ENCODE measurements at places on chromosomes 16 and 17.

- DNase-seq, result no peak
These were observed 83.8 kb upstream of the HS3ST4 start for GRCh38 chr16:25608002-25608401.

GRCh38 chr17:35749560-35750412, 3.3 kb downstream of the GAS2L2 start:
- no peak for DNase-seq

DNA sequence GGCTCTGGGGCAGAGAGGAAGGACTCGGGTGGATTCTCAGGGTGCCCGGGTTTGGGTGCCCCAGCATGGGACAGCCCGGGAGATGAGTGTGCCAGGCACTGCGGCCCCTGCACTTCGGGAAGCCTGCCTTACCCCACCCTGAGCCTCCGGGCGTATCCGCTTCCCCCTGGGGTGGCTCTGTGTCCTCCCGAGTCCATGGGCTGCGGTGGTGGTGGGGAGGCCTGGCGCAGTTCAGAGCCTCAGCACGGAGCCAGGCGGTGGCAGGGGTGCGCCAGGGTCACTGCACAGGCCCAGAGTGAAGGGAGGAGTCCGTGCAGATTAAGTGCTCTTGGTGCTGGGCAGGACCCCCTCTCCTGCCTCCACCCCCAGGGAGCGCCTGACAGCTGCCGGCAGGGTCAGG, 20.7 kb downstream of the MYBBP1A start:
- no peak for DNase-seq

GRCh38 chr17:36195434-36196130, 976 bp downstream of the CCL3L1 start:
- DNase-seq, result no peak

DNA sequence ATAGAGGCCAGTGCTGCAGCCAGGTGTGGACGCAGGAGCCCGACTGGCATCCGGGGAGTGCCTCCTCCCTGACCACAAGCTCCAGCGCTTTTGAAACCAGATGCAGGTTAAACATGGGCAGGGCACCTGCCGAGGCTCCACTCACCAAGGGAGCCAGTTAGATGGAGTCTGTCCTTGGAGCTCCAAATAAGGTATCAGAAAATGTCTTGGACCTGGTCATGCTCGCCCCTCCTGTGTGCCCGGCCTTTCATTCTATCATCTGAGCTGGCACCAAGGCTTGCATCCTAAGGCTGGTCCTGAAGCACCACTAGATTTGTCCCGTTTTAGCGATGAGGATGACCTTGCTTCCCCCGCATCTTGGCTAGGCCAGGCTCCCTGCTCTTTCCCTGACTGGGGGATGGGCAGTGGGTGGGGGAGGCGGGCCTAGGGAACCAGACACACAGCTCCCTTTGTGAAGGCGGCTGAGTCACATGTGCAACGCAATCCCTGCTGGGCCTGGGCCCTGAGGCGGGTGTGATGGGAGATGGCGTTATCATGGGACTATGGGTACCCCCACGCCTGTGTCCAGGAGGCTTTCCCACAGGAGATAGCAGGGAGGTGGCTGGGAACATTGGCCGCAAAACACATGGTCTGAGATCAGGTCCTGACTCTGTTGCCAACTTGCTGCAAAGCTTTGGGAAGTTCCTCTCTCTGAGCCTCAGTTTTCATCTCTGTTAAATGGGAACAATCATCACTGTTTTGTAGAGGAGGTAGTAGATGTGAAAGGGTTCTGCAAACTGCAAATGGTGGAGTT, 5.0 kb upstream of the ADGRG1 start:
- DNase-seq, result no peak

- no peak for DNase-seq
These were observed 1308.4 kb downstream of the CDH8 start for GRCh38 chr16:60727851-60728250.

GRCh38 chr17:50182783-50183420, 17.1 kb downstream of the SGCA start:
- no peak for DNase-seq

DNA sequence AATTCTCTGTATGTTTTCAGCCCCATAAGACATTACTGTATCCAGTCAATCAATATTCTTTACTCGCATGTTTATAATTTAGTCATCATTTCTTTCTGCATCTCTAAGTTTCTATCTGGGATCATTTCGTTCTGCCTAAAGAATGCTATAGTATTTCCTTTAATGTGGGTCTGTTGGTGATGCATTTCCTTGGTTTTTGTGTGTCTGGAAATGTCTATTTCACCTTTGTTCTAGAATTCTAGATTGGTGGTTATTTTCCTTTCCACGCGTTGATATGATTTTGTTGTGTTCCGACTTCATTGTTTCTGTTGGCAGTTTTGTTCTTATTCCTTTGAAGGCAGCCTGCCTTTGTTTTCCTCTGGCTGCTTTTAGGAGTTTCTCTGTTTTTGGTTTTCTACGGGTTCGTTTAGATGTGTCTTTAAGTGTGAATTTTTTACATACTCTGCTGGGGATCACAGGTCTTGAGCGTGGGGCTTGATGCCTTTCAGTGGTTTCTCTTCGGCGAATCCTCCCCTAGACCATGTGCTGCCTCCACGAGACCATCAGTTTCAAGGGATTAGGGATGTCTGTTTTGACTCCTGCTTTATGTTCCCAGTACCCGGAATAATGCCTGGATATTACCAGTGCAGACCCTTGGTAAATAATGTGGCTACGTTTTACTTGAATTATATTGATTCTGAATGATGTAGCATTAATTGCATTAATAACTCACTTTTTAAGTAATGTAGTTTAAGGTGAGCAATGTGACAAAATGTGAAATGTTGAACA, 23.5 kb downstream of the POLR3E start:
- no peak for DNase-seq

DNA sequence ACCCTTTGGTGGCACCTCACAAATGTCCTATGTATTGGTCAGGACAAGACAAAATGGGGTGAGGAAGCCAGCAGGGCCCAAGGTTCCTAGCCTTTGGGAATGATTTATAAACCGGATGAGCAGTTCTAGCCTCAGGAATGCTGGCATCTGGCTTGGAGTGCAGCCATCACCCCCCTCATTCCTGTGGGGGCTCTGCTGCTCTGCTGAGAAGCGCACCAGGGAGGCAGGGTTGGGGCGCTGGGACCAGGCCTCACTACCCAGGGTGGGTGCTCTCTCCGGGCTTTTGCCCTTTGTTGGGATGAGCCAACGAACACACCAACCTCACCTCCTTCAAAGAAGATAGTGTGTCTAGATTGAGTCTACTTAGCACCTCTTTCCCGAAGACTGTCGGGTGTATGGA, 39.2 kb downstream of the TMEM11 start:
- DNase-seq, result no peak

GRCh38 chr16:86498671-86499439, 11.5 kb upstream of the FOXF1 start:
- DNase-seq, result no peak

- no peak for DNase-seq
These were observed 5.3 kb downstream of the AXIN1 start for GRCh38 chr16:347203-347602.

GRCh38 chr17:35295686-35296085, 52.8 kb downstream of the SLFN5 start:
- DNase-seq, result no peak

GRCh38 chr16:54703339-54703738, 227.3 kb upstream of the IRX5 start:
- no peak for DNase-seq

DNA sequence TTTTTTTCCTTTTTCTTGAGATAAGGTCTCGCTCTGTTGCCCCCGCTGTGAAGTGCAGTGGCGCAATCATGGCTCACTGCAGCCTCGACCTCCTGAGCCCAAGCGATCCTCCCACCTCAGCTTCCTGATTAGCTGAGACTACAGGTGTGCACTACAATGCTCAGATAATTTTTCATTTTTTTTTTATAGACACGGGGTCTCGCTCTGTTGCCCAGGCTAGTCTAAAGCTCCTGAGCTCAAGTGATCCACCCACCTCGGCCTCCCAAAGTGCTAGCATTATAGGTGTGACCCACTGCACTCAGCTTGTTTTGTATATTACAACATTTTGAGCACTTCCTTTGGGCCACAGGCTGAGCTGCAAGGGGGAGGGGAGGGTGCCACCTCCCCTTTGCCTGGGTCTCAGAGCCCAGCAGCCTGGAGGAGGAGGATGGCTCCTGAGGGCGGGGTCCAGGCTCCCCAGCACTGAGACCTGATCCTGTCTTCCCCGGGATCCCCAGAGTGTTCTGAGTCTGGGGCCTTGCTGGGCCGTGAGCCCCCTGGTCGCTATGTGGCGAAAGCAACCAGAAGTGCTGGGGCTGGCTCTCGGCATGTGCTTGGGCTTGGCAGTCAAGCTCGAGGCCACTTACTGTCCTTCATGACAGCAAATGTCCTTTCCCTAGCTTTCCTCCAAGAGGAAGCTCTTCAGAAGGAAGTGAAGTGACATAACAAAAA, 8.1 kb downstream of the DEF8 start:
- DNase-seq, result no peak

- DNase-seq, result no peak
These were observed 17.1 kb downstream of the TSPOAP1 start for GRCh38 chr17:58311429-58311894.

- peak; percentile 53 for DNase-seq
These were observed 25.1 kb downstream of the KSR1 start for GRCh38 chr17:27481327-27481726.

- DNase-seq, result no peak
These were observed 108.9 kb downstream of the ENGASE start for GRCh38 chr17:79183293-79184158.

- peak; percentile 44 for DNase-seq
These were observed 10.6 kb upstream of the MEFV start for GRCh38 chr16:3266873-3267537.

- DNase-seq, result peak; percentile 58
These were observed 19.0 kb upstream of the MON1B start for GRCh38 chr16:77171745-77172635.

DNA sequence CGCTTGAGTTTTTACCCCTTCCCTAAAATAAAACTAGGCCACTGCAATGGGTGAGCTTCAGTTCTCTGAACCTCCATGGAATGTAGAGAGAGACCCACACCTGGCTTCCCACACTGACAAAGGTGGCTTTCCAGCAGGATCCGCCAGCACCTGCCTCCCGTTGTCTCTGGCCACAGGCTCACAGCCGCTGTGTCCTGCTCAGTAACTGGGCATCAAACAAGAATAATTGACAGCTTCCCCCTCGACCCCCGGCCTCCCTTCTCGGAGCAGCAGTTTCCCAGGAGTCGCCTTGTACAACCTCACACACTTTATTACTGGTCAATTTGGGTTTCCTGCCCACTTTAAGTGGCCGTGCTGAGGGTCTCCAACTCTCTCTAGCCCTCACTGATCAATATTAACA, 586.1 kb upstream of the PSMD7 start:
- no peak for DNase-seq

- no peak for DNase-seq
These were observed 143.9 kb downstream of the ANKFN1 start for GRCh38 chr17:56297184-56297583.

DNA sequence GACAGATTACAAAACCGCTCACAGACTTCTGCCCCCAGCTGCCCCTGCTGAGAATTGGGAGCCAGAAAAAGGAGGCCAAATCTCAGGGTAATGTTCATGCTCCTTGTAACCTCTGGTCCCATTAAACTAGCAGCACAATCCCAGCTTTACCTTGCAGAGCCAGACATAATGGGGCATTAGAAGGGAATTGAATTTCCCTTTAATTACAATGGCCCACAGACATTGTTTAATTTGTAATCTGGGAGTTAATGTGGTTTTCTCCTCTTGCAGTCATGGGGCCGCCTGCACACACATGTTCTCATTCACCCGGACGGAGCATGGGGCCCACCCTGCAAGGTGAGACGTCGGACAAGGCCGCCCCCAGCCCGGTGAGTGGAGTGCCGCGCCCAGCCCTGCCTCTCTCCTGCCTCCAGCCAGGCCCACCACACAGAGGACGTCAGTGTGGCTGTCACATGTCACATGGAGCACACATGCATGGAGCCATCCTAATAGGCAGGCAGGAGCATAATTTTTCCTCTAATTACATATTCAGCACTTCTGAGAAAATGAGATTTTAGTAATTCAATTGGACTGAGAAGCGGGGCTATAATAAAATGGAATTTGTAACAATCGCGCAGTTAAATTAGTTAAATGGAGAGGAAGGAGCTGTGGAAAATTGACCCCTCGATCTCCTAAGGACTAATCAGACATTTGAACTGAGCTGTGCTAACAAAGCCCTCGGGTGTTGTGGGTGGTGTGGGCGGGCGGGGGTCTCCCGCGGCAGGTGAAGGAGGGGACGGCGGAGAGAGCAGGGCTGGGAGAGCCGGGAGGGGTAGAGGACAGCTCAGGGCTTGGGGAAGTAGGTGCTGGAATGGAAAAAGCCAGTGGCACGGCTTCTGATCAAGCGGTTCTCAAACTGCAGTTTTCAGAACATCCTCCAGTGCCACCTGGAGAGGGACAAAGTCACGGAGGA, 87.7 kb downstream of the ENGASE start:
- DNase-seq, result no peak

- no peak for DNase-seq
These were observed 43.7 kb upstream of the ZNF750 start for GRCh38 chr17:82883419-82884031.

GRCh38 chr17:36919407-36919968, 17.8 kb upstream of the LHX1 start:
- no peak for DNase-seq

DNA sequence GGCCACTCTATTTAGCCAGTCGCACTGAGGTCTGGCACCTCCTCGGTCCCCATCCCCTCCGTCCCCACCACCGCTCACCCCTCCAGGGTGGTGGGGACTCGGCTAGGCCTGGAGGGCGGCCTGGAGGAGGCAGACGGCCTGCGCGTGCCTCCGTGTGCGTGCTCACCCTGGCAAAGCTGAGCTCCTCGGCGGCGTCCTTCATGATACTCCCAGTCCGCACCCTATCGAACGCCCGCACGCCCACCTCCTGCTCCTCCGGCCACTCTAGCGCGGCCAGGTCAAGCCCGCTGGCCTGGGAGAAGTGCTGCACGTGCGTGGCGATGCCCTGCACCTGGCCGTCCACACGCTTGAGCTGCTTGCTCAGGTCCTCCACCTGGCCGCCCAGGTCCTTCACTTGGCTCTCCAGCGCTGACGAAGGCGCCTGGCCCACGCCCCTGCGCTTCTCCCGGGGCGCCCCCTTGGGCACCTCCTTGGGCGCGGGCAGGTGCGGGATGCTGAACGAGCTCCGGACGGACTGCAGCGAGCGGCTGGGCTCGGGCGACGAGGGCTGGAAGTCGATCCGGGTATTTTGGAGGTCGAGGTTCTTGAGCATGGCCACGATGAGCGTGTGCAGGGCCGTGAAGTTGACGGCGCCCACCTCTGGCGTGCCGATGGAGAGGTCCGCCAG, 644 bp downstream of the QRICH2 start:
- DNase-seq, result no peak

DNA sequence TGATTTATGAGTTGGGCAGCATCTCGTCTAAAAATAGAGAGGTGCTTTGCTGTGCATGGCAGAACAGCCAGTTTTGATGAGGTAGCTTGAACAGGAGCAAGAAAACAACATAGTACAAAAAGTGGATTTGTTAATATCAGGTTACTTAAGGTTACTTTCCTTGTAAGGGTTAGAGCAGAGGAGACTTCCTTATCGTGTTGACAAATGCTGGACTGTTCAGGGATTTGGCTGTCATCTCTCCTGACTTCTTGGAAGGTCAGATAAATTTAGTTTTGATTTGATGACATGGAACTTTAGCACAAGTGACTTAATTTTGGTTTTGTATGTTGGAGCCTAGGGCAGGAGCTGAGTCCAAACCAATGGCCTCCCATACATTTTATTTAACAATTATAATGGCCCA, 163.9 kb upstream of the ELAC2 start:
- no peak for DNase-seq

Data from CD4-positive, alpha-beta T cell treated with Interleukin-4 for 1 hour (primary cell).